Neuronal stem cell (in vitro differentiated cells): ENCODE measurements at places on chromosomes 3 and 15.
A peak's percentile ranks its signal among the peaks of the same experiment; 100 is the strongest.

- H3K4me3 ChIP-seq: no peak overlapping the region
- H3K27me3 ChIP-seq: no peaks in the 10 kb centered on the region
- H3K36me3 ChIP-seq: no peaks in the 10 kb centered on the region
- H3K4me1 ChIP-seq: no peaks in the 10 kb centered on the region
Measured at GRCh38 chr3:151722856-151723255, 10.9 kb upstream of the AADACL2 start.

- no peak overlapping the region for H3K4me3 ChIP-seq
- peaks cover under 1% of the 10 kb centered on the region for H3K4me1 ChIP-seq
- DNase-seq: no peak
- H3K36me3 ChIP-seq: no peaks in the 10 kb centered on the region
- no peak overlapping the region for H3K27ac ChIP-seq
Measured at GRCh38 chr15:68380456-68380855, 51.5 kb downstream of the ITGA11 start.

- no peak for DNase-seq
- H3K27me3 ChIP-seq: no peaks in the 10 kb centered on the region
- no peaks in the 10 kb centered on the region for H3K36me3 ChIP-seq
- no peaks in the 10 kb centered on the region for H3K4me1 ChIP-seq
- no peak overlapping the region for H3K27ac ChIP-seq
- H3K4me3 ChIP-seq: no peak overlapping the region
Measured at GRCh38 chr3:69326855-69327300, 59.0 kb downstream of the FRMD4B start.

DNA sequence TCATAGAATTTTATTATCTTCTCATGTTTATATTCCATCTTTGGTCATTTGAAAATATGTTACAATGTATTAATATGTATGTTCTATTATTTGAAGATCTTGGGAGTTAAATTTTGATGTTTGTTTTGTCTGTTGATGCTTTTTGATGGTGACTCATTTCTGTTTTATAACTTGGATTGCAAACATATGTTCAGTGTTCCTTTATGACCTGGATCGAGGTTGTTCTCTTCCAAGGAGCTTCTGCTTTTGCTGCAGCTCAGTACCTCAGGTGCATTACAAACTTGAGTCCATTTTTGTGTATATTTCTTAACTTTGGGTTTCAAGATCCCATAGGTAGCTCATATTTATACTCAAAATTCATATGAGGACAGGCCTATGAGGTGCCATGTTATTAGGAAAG, 37.1 kb downstream of the ESYT3 start:
- H3K4me3 ChIP-seq: no peak overlapping the region
- H3K27ac ChIP-seq: no peak overlapping the region
- no peak for DNase-seq
- H3K4me1 ChIP-seq: no peaks in the 10 kb centered on the region

DNA sequence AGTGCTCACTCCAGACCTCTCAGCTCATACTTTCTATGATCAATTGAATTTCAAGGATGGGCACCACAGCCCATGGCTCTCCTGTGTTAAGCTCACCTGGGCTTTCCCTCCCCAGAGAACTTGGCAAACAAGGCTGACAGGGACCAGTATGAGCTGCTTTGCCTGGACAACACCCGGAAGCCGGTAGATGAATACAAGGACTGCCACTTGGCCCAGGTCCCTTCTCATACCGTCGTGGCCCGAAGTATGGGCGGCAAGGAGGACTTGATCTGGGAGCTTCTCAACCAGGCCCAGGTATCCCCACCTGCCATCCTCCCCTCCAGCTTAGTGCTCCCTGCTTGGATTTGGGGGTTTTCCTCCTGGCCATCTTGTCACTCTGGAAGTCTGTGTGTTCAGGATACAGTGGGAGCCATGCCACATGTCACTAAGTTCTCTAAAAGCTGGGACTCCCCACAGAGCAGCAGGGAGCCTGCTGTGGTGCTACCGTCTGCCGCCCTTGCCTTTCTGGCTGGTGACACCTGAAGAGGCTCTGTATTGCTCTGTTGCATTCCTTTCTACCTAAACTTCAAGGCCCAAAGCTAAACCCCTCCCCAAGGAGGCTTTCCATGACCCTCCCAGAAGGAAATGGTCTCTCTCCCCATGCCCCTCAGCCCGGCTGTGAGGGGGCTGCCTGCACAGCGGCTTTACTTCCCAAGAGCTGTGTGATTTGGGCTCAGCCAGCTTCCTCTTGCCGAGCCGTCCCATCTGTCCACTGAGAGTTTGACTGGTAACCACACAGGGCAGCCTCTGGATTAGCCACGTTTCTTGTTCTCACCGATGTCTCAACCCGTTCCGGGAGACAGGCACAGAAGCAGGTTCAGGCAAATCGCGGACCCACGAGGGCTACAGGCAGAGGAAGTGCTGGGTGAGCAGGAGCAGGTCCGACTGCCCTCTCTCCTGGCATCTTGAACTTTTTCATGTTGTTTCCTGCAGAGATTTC, 10.8 kb downstream of the TF start:
- H3K36me3 ChIP-seq: no peaks in the 10 kb centered on the region
- no peak overlapping the region for H3K27ac ChIP-seq
- no peaks in the 10 kb centered on the region for H3K4me1 ChIP-seq
- no peaks in the 10 kb centered on the region for H3K27me3 ChIP-seq
- no peak overlapping the region for H3K4me3 ChIP-seq

GRCh38 chr15:74425630-74426029, 8.1 kb downstream of the SEMA7A start:
- no peak for DNase-seq
- H3K4me1 ChIP-seq: peaks cover 43% of the 10 kb centered on the region
- H3K36me3 ChIP-seq: peaks cover 1% of the 10 kb centered on the region

GRCh38 chr15:75727851-75728715, 15.4 kb upstream of the CSPG4 start:
- H3K27ac ChIP-seq: no peak overlapping the region
- H3K4me1 ChIP-seq: peaks cover 6% of the 10 kb centered on the region
- no peaks in the 10 kb centered on the region for H3K27me3 ChIP-seq
- no peak overlapping the region for H3K4me3 ChIP-seq
- H3K36me3 ChIP-seq: no peaks in the 10 kb centered on the region

DNA sequence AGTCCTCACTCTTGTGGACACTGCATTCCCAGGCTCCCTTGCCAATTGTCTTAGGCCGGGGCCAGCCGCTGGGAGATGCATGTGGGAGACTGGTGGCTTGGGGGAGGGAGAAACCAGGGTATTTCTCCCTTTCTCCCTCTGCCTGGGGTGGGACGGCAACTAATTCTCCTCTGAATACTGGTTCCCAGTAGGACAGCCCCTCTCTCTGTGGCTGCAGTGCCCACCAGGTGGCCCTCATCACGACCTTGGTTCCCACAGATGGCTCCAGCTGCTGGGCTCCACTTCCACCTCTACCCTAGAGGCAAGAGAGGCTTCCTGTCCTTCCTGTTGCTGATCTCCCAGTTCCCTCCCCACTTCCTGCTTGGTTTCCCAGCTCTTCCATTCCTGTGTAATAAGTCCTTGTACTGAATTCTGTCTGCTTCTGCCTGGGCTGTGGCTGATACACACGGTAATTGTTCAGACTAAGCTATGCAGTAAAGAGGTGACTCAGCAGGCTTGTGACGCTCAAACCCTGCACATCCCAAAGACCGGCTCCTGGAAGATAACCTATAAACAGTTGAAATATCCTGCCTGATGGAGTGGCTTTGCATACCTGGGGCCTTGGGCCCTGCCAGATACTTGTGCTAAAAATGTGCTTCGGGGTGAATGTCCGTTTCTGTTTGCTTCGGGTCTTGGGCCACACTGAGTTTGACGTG, 20.4 kb upstream of the COPG1 start:
- peak overlapping the region; percentile 5 for H3K27ac ChIP-seq
- no peaks in the 10 kb centered on the region for H3K27me3 ChIP-seq
- no peak overlapping the region for H3K4me3 ChIP-seq
- no peaks in the 10 kb centered on the region for H3K36me3 ChIP-seq
- no peak for DNase-seq
- H3K4me1 ChIP-seq: no peaks in the 10 kb centered on the region

DNA sequence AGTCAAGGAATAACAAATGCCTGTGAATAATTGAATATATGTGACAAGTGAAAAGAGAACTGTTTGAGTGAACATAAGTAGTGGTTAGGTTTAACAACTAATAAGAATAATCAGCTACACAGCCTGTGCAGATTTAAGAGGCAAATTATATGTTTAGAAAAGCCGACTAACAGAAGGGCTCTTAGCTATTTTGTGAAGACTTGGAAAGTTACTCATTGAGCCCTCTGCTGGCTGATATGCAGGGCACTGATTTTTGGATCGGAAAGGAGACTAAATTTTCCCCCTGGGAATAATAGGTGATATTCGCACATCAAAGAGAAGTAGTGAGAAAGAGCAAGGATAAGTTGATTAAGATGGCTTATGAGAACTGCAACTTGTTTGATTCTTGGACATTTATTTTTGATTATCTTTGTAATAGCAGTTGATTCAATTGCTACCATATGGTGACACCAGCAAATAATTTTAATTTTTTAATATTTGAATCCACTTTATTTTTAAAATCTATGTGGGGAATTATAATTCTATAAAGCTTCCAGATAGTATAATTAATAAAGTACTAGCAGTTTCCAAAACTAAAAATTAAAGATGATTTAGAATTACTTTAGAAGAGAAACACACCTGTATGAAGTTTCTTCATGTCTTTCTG, 156.2 kb downstream of the NLGN1 start:
- H3K36me3 ChIP-seq: no peaks in the 10 kb centered on the region
- peaks cover 4% of the 10 kb centered on the region for H3K4me1 ChIP-seq
- DNase-seq: peak; percentile 27
